ENCODE measurements at places on chromosomes 1 and 21. TPM values are rescaled to one million over a fixed set of nuclear protein-coding genes. Genes with fewer than 3 reads are reported as not detected.

URB1 gene
- total RNA-seq: 24.6 TPM

REN gene
- 5.2 TPM for total RNA-seq

KAZN gene
- total RNA-seq: 2.8 TPM

GRCh38 chr1:213183036-213183672, 132.1 kb downstream of the RPS6KC1 start:
- DNase-seq: no peak

GRCh38 chr1:9388335-9389180, 95.9 kb downstream of the SPSB1 start:
- DNase-seq: no peak

- no peak for DNase-seq
Observed at GRCh38 chr1:86552376-86552775, 5.5 kb downstream of the CLCA4 start.

GRCh38 chr1:117673405-117673804, 67.6 kb downstream of the TENT5C start:
- no peak for DNase-seq

GRCh38 chr1:165383599-165384405, 27.3 kb upstream of the LMX1A start:
- DNase-seq: no peak

- DNase-seq: peak; percentile 28
Observed at GRCh38 chr1:11858968-11859871, 475 bp upstream of the NPPB start.

DNA sequence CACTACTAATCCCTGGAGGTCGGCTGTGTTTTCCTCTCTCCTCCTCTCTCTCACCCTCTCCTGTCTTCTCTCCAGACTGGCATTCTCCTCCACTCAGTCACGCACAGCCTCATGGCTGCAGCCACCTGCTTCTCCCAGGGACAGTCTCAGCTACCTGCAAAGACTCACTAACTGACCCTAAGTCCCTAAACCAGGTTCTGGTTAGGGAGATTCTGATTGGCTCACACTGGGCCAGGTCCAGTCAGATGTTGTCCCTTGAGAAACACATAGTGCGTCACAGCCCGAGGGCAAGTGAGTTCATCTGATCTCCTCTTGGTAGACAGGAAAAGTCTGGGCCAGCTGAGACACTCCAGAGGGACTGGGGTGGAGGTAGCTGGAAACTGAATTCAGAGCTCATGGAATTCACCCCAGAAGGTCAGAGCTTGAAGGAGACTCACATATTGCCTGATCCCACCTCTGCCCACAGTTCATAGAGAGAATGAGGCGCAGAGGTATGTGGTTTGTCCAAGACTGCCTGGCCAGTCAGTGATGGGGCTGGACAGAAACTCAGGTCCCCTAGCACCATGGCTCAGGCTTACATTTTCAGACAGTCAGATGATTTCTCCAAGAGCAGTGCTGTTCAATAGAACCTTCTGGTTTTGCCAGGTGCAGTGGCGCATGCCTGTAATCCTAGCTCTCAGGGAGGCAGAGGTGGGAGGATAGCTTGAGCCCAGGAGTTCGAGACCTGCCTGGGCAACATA, 40.4 kb upstream of the RPL11 start:
- no peak for DNase-seq

DNA sequence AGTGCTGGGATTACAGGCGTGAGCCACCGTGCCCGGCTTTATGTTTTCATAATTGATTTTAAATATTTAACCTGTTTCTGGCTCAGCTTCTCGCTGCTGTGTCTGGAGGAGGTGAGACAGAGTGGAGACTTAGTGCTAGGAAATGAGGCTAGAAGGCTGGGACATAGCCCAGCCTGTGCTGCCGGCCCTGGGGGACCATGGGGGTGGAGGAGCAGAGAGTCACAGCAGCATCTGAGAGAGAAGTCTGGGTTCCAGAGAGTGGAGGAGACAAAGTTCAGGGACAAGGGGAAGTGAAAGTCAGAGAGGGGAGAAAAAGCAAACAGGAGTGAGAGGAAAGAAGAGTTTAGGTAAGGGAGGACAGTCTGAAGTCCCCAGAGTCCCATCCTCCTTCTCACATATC, 71.9 kb downstream of the LHX9 start:
- no peak for DNase-seq

DNA sequence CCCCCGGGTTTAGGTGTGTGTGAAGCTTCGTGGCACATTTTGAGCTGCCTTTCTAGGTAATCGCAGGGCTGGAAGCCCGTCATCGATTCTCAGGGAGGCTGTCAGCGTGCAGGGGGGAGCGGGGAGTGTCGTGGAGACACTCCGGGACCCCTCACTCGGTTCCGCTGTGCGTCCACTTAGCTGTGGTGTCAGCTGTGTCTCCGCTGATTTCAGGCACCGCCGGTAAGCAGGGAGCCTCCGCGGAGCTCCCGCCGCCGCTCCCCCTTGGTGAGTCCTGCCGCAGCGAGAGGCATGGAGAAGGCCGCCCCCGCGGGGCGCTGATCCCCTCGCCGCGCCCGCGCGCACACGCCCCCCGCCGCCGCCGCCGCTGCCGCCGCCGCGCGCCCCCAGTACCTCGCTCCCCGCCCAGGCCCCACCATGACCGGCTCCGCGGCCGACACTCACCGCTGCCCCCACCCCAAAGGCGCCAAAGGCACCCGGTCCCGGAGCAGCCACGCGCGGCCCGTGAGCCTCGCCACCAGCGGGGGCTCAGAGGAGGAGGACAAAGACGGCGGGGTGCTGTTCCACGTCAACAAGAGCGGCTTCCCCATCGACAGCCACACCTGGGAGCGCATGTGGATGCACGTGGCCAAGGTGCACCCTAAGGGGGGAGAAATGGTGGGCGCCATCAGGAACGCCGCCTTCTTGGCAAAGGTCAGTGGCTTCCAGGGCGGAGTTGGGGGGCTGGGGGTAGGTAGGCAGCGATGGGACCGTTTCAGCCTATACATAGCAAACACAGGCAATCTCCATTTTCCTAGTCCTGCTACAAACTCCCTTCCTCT, 995 bp downstream of the VASH2 start:
- DNase-seq: no peak

DNA sequence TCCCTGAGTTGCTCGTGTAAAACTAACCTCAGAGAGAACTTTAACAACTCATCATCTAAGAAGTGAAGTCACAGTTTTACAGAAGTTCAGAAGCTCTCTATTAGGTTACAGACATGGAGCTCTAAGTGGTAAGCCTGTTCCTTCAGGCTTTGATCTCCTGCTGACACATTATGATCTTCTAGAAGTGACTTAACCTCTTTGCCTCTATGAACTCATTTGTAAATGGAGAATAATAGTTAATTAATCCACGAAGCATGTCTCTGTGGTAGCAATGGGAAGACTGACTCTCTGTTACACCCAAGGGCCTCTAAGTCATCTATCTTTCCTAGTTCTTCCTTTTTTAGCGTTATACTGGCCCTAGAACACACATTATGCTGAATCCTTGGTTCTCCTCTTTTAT, 157.9 kb upstream of the NRIP1 start:
- peak; percentile 58 for DNase-seq
